Forelimb muscle (tissue), 1 donor: ENCODE measurements at places on chromosomes 3 and 15. TPM values are rescaled to one million over a fixed set of nuclear protein-coding genes. Genes with fewer than 3 reads are reported as not detected.

Gene CRABP1
- 29.2 TPM for polyA plus RNA-seq

Gene TMEM212
- 0.11 TPM for polyA plus RNA-seq

Gene ISL2
- polyA plus RNA-seq = not detected

Gene RBP2
- polyA plus RNA-seq = 0.32 TPM

Gene CRYBG3
- 23.3 TPM for polyA plus RNA-seq

Gene SNTN
- polyA plus RNA-seq = not detected

Gene GCNT3
- polyA plus RNA-seq = 0.23 TPM

GRCh38 chr3:90007778-90008499 is 900.5 kb downstream of the EPHA3 start:
- no peak for DNase-seq

GRCh38 chr3:46272028-46272451 is 29.8 kb downstream of the CCR3 start:
- DNase-seq = no peak

- no peak for DNase-seq
These were observed 103.6 kb upstream of the PFN2 start for GRCh38 chr3:150074277-150074676.

- DNase-seq = no peak
These were observed 19.0 kb upstream of the AGBL1 start for GRCh38 chr15:86060674-86061073.

- no peak for DNase-seq
These were observed 34.5 kb downstream of the TGFBR2 start for GRCh38 chr3:30640851-30641250.

- no peak for DNase-seq
These were observed 825.5 kb downstream of the EPHA3 start for GRCh38 chr3:89932882-89933281.
